Stimulated activated CD8-positive, alpha-beta memory T cell treated with anti-CD3 and anti-CD28 coated beads, Interleukin-4, amount 100 ng/mL, for 1 hour (primary cell): ENCODE measurements at places on chromosomes 16 and 17.

DNA sequence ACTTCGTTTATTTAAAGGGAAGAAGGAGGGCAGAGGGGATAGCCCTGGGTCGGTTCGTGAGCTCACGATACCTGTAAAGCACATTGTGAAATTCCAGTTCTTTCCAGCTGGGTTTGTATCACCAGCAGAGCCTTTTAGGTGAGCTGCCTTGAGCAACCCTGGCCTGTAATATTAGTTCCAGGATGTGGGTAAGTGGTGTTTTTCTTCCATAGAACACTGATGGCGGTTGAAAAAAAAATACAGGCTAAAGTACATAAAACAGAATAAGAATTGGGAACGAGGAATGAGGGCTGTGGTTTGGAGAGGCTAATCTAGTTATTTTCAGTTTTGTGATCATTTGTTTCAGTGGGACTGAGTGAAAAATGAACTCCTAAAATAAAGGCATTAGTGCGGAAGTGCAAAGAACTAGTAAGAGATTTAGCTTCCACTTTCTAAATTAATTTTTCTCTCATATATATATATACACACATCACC lies 20.6 kb downstream of the HS3ST3B1 start:
- no peak for DNase-seq

- DNase-seq: no peak
Observed at GRCh38 chr17:50177983-50178834, 12.4 kb downstream of the SGCA start.

DNA sequence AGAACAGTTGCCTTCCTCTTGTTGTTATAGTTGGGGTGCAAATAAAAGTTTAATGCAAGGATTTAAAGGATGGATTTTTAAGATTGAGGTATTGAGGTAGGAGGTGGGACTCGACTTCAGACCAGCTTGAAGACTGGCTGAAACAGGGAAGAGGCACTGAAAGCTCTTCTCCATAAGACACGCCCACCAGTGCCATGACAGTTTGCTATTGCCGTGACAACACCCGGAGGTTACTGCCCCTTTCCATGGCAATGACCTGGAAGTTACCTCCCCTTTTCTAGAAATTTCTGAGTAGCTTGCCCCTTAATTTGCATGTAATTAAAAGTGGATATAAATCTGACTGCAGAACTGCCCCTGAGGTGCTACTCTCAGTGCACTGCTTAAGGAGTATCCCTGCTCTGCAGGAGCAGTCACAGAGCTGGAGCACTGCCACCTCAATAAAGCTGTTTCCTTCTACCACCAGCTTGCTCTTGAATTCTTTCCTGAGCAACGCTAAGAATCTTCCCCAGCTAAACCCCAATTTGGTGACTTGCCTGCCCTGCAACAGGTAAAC lies 122.6 kb downstream of the SHISA6 start:
- DNase-seq: no peak

- DNase-seq: no peak
Observed at GRCh38 chr17:34151102-34151501, 104.0 kb upstream of the CCL2 start.

GRCh38 chr17:81466564-81467472 lies 45.8 kb downstream of the ACTG1 start:
- no peak for DNase-seq

GRCh38 chr16:58481931-58482330 lies 18.0 kb upstream of the NDRG4 start:
- DNase-seq: no peak

GRCh38 chr17:1762233-1762900 lies 507 bp downstream of the SERPINF1 start:
- DNase-seq: no peak
